Skin of body (tissue), 3 donors: ENCODE measurements at places on chromosomes 13 and 19. TPM values are rescaled to one million over a fixed set of nuclear protein-coding genes. Genes with fewer than 3 reads are reported as not detected.

The TMPRSS9 gene
- 0.20 TPM for total RNA-seq

The OR1M1 gene
- total RNA-seq: not detected

DNA sequence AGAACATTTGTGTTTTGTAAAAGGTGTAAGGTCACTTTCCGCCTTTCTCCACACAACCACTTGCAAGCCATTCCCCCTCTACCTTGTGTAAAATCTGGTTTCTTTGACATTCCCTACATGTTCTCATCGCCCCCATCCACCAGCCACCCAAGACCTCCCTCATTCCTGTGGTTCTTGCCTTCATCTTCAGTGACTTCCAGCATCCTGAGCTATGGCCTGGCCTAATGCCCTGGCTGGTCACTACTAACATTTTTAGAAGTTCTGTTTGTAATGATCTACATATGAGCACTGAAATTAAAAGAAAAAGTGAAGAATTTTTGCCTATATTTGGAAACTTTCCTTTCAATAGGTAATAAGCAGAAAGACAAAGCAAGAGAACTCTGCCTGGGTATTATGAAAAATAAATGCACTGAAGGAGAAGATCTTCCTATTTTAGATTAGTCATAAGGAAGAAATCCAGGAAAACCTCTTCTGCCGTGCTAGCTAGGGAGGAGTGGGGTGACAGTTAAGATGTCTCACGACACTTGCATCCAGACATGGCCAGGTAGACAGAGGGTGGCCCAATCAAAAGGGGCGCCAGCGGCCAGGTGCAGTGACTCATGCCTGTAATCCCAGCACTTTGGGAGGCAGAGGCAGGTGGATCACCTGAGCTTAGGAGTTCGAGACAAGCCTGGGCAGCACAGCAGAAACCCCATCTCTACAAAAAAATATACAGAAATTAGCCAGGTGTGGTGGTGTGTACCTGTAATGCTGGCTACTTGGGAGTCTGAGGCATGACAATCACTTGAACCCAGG lies 28.1 kb upstream of the MPHOSPH8 start:
- no peak for DNase-seq

The CCDC97 gene
- total RNA-seq: 7.0 TPM

The CGB8 gene
- total RNA-seq: not detected

DNA sequence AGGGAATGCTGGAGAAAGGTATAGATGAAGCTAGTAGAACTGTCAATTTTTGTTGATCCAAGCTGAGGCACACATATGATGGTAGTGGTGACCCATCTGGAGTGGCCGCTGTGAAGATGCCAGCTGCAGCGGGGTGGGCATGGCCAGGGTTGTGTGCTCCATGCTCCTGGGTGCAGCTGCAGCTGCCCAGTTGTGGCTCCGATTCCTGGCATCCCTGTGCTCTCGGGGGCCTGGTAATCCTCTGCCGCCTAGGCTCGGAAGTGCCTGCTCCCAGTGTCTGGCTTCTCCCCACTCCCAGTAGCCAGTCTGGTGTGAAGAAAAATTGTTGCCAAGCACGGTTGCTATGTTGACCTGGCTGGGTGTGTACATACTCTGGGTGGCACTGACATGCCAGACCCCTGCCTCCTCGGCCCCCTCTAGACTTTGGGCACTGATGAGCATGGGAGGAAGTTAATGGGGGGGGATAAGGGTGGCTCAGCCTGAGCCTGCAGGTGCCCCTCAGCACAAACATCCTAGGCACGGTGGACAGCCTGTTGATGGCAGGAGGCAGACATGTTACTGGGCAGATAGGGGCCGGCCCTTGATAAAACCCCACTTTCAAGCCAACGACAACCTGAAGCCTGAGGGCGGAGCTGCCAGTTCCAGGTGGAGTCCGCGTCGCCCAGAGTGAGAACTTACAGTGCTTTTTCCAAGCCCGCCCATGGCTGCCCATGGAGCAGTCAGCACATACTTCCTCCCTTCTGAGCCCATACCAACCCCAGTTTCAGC lies 1400.7 kb downstream of the PCDH9 start:
- no peak for DNase-seq

The WASF3 gene
- total RNA-seq: 5.8 TPM

The ZNF723 gene
- total RNA-seq: not detected

DNA sequence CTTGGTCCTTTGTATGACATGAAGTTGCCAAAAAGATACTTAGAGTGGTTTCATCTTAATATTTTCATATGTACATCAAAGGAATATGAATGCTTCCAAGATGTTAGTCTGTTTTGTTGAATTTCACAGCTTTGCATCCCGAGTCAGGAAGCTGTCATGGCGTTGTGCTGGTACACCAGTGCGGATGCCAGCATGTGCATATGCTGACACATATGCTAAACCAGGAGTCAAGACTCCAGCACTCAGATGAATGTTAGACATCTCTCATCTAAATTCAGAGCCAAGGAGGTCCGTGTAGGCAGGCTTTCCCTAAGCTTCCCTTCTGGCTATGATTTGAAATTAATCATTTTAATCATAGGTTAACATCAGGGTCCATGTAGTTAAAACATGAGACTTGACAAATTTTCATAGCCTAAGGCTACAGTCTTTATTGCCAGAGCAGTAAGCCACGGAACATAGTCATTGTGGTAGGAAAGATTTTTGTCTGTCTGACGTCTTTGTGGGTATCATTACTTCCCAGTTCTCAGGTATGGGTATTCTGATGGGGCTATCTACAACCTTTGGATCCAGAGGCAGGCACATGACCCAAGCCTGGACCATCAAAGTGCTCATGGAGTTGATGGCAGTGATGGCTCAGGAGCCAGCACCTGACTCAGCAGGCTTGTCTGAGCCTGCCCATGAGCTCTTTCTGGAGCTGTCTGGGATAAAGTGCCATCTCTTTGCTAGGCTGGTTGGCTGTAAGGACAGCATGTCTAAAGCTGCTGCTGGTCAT lies 246.1 kb downstream of the KCNRG start:
- no peak for DNase-seq

The ICAM1 gene
- total RNA-seq: 11.3 TPM

DNA sequence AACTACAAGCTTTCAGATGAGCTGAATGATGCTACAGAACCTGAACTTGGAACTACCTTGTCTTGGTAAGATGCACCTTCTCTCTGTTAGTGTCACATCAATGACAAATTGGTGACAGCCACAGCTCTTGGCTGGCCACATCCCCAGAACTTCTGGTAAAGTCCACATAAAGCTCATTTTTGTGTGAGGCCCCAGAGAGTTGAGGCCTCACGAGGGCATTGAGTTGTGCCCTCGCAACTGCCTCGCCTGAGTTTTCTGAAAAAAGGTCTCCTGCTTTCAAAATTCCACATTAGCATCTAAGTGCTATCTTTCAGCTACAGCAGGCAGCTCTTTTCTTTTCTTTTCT lies 42.6 kb downstream of the MRPL57 start:
- DNase-seq: no peak

DNA sequence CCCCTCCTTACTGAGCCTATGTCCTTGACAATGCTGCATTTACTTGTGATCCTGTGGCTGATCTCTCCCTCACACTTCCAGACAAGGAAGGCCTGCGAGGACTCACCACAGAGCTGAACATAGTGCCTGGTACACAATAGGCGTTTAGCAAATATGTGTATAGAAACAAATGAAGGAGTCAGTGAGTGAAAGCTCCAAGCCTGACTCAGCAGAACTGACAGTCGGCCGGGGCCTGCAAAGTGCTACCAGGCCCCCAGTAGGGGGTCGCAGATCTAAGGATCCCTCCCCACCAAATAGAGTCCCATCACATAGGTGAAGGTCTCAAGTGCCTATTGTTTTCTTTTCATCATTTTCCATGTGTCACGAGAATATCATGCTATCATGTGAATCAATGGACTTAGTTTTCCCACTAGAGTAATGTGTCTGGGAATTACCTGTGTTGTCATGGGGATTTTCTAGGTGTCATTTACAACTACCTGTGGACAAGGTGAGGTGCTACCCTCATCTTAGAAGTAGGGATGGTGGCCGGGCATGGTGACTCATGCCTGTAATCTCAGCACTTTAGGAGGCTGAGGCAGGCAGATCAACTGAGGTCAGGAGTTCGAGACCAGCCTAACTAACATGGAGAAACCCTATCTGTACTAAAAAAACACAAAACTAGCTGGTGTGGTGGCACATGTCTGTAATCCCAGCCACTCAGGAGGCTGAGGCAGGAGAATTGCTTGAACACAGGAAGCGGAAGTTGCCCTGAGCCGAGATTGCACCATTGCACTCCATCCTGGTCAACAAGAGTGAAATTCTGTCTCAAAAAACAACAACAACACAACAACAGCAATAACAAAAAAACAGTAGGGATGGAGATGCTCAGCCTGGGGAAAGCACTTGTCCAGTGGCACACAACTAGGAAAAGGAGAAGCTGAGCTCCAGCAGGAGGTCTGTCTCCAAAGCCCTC lies 50.3 kb upstream of the CYP2A7 start:
- no peak for DNase-seq

GRCh38 chr13:52842441-52842840 lies 6.0 kb downstream of the PCDH8 start:
- DNase-seq: peak; percentile 4
